ENCODE measurements at places on chromosomes 6 and 20. TPM values are rescaled to one million over a fixed set of nuclear protein-coding genes. Genes with fewer than 3 reads are reported as not detected.

RSPO3 gene
- total RNA-seq = 6.2 TPM

EDN3 gene
- 0.87 TPM for total RNA-seq

DNA sequence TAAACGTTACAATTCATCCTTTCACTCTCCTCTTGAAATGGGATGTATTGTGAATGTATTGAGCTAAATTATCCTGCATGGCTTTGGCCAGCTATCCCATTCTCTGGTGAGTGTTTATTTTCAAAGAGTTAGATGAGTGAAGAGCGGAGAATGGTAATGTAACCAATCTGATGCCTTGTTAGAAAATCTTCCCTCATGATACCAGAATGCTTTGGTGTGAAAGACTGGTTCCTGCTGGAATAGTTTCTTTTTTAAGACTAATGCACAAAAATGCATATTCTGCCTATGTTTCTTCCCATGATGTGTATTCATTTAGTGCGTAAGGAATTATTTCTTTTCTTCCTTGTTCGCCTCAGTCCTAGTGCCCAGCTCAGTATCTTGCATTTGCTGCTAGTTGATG, 506.7 kb downstream of the PRKN start:
- DNase-seq = no peak
- no peak overlapping the region for H3K27ac ChIP-seq
- no peaks in the 10 kb centered on the region for H3K4me1 ChIP-seq

DNA sequence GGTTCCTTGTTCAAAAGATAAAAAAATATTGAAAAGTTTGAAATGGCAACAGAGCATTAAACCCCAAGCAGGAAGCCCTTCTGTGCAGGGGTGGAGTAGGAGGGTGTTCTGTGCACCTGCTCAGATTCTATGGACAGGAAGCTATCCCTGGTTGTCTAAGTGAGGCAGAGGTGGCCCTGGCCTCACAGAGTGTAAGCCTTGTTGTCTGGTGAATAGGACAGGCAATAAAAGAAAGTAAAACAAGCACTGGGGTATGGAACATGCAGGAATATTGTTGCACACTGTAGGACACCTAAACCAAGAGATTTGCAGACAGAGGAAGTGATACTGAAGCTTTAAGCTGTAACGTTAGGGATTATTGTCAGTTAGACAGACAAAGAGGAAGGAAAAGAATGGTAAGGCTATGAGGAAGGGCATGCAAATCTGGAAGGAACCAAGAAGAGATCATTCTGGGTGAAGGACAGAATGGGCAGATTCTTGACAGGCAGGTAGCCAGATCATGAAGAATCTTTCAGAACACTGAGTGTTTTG, 66.8 kb downstream of the TBC1D7 start:
- H3K4me1 ChIP-seq = no peaks in the 10 kb centered on the region
- no peak for DNase-seq
- no peak overlapping the region for H3K27ac ChIP-seq
- H3K27me3 ChIP-seq = no peaks in the 10 kb centered on the region

GRCh38 chr6:169380493-169380892, 126.8 kb upstream of the THBS2 start:
- H3K27ac ChIP-seq = no peak overlapping the region
- H3K4me3 ChIP-seq = no peak overlapping the region
- H3K36me3 ChIP-seq = no peaks in the 10 kb centered on the region
- no peaks in the 10 kb centered on the region for H3K27me3 ChIP-seq
- H3K4me1 ChIP-seq = no peaks in the 10 kb centered on the region

GRCh38 chr6:113901482-113901881, 44.3 kb downstream of the MARCKS start:
- no peaks in the 10 kb centered on the region for H3K36me3 ChIP-seq
- H3K27ac ChIP-seq = no peak overlapping the region
- DNase-seq = no peak
- no peaks in the 10 kb centered on the region for H3K27me3 ChIP-seq
- no peak overlapping the region for H3K4me3 ChIP-seq
- H3K4me1 ChIP-seq = peaks cover 4% of the 10 kb centered on the region

- H3K36me3 ChIP-seq = peaks cover 12% of the 10 kb centered on the region
- H3K4me3 ChIP-seq = peak overlapping the region; percentile 42
- H3K27ac ChIP-seq = no peak overlapping the region
- H3K27me3 ChIP-seq = no peaks in the 10 kb centered on the region
- DNase-seq = peak; percentile 78
These were observed 99.4 kb downstream of the ASXL1 start for GRCh38 chr20:32457479-32457986.

Measured in upper lobe of right lung (tissue), 1 donor.